T-cell (primary cell): ENCODE measurements at places on chromosomes 6 and 20.

GRCh38 chr6:42294759-42295158 lies 77.1 kb upstream of the MRPS10 start:
- no peak for DNase-seq
- peak overlapping the region; percentile 44 for H3K27ac ChIP-seq
- H3K27me3 ChIP-seq, result no peaks in the 10 kb centered on the region
- peaks cover 6% of the 10 kb centered on the region for H3K36me3 ChIP-seq
- H3K4me3 ChIP-seq, result no peak overlapping the region

DNA sequence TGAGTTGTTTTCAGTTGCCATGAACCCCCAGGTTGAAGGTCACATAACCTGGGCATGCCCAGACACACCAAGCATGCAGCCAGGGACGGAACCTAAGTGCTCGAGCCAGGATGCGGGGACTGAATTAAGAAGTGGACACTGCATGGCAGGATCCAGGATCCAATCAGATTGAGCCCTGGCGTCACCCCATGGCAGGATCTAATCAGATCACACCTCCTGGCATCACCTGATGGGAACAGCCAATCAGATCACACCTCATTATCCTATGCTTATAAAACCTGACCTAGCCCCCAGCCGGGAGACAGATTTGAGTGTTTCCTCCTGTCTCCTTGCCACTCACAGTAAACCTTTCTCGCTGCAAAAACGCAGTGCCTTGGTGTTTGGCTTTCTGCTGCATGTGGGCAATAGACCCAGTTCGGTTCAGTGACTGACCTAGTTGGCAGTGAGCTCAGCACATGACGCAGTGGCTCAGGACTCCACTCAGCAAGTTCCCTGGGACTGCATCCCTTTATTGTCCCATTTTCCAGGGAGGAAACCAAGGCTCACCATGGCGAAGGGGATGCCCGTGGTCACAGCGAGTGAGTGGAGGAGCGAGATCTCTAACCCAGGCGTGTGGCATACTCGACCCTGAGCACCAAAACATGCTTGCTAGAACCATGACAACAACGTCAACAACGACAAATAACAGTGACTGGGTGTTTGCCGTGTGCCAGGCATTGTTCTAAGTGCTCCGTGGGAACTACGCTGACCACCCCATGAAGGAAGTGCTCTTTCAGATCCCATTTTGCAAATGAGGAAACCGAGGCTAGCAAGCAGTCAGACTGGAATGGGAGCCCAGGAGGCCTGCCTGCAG lies 66.3 kb downstream of the RBM38 start:
- no peak overlapping the region for H3K4me3 ChIP-seq
- no peak for DNase-seq
- H3K27ac ChIP-seq, result no peak overlapping the region
- no peaks in the 10 kb centered on the region for H3K36me3 ChIP-seq
- peaks cover 1% of the 10 kb centered on the region for H3K4me1 ChIP-seq
- peaks cover 19% of the 10 kb centered on the region for H3K27me3 ChIP-seq

- H3K27ac ChIP-seq, result no peak overlapping the region
- no peaks in the 10 kb centered on the region for H3K27me3 ChIP-seq
- DNase-seq, result no peak
- no peak overlapping the region for H3K4me3 ChIP-seq
Measured at GRCh38 chr6:133286765-133287164, 45.6 kb downstream of the EYA4 start.

DNA sequence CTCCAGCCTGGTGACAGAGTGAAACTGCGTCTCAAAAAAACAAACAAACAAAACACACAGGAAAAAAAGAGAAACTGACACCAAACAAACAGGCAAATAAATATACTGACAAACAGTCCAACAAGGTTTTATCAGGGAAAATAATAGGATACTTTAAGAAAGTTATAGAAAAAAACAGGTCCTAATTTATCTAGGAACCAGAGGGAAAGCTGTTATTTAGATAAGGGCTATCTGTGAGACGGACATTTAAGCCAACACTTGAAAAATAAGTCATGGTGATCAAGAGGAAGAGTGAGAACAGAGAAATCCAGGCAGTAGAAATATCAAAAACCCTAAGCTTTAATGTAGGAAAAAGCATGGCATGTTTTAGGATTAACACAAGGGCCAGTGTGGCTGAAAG lies 68.9 kb downstream of the FAM217A start:
- DNase-seq, result no peak
- no peaks in the 10 kb centered on the region for H3K27me3 ChIP-seq
- peak overlapping the region; percentile 39 for H3K27ac ChIP-seq
- H3K36me3 ChIP-seq, result peaks cover 6% of the 10 kb centered on the region
- no peak overlapping the region for H3K4me3 ChIP-seq
